ENCODE measurements at places on chromosomes 13 and 19.

GRCh38 chr13:68806125-68806524 lies 1301.5 kb upstream of the ATXN8OS start:
- no peak for DNase-seq

DNA sequence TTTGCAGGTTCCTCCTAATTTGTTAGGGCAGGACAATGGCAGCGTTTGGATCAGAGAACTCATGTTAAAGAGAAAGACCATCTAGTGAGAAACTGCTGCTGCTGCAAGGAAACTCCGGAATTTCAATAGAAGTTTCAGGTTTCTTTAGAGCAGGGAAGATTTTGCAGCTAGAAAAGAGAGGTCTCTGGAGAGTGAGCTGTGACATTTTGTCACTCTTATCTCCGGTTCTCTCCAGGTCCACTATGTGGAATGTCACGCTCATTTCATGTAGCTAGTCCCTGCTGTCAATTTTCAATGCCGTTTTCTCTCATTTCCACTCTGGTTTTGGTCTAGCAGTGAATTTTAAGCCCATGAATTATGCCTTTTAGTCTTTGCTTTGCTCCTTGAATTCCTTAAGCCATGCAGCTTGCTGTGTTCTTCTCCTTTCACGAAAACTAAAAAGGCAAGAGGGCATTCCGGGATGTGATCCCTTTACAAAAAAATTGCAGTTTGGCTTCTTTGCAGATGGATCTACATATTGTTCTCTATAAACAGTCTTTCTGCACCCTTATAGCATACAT lies 46.7 kb upstream of the POSTN start:
- DNase-seq, result no peak

- DNase-seq, result peak; percentile 19
These were observed 43.2 kb downstream of the SUGT1 start for GRCh38 chr13:52695856-52696255.

DNA sequence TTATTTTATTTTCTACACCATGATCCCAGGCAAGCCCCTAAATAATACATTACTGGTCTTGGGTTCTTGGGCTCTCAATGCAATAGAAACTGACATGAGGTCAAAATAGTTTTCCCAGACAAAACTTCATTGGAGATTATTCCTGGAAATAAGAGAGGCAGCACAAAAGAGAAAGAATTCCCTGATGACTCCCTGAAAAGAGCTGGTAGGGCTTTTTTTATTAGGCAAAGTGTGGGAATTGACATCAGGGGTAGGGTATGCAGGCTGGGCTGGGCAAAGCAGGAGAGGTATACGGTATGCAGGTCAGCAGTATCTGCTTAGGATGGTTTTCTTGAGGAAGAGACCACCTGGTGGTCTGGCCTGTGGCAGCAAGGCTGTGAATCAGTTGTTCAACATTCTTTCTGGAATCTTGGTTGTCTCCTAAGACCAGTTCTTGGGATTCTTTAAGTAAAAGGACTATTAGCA lies 9.3 kb upstream of the IGFL3 start:
- no peak for DNase-seq

DNA sequence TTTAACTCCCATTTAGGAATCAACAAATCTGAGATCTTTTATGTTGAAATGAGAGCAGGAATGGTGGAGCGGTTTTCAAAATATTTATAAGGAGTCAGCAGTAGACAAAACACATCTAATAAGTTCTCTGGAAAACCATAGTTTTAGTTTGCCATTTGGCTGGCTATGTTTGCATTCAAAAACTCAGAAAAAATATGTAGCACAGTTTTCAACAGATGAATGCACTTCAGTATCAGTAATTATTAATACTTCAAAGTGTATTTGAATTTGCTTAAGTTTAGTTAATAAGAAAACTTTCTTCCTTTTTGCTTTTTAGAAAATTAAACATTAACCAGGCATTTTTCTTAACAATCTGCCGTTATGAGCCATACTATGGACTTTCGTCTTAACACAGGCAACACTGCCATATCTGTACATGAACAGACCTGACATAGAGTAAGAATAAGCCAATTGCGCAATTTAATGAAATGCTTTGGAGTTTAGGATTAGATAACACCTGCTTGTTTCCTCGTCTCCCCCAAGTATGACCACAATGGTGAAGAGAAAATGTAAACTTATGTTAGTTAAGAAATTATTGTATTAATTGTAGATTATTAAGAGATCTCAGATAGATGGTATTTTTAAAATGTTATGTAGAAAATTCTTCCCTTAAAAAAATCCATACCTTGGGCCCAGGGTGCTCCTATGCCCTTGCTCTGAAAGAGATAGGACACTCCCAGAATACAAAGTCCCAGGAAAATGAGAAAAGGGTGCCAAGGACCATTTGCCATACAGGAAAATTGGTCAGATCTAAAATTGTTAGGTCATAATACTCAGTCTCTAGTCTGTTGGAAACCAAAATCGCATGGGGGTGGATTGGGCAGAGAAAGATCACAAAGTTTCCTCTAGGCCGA lies 552.3 kb upstream of the ARGLU1 start:
- DNase-seq, result no peak

- DNase-seq, result no peak
These were observed 857.4 kb downstream of the EFNB2 start for GRCh38 chr13:105678072-105678471.

- no peak for DNase-seq
These were observed 4.9 kb upstream of the GIPC3 start for GRCh38 chr19:3580156-3580934.

DNA sequence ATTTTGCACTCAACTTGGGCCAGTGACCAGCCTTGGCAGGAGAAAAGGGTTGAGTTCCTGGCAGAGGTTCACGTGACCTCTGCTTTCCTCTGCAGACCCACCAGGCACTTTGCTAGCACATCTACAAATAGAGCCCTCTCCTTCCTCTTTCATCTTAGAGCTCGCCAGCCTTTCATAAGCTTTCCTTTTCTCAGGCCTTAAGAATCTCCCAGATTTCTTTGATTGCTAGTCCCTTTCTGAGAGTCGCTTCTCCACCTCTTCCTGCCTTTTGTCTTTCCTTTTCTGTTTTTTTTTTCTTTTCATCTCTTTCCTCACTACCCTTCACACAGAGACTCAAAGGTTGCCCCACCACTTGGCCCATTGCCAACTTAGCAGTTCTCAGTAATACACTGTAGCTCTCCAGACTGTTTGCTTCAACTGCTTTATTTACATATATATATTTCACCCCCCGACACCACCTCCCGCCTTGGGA lies 375.7 kb upstream of the SPRY2 start:
- DNase-seq, result no peak

DNA sequence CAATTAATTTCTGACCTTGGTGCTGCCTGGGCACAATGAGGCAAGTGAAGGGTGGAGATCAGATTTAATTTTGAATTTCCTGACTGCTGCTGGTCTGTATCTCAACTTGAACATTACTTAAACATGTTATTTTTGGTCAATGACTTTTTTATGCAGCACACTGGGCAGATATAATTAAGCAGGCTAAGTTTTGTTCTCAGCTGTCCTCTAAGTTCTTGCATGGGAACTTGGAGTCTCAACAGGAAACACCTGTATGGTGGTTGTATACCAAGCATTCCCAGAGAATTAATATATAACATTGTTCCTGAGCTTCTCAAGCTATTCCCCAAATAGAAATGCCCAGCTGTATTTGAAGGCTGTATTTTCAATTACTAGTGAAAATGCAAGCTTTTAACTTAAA lies 113.5 kb upstream of the EDNRB start:
- DNase-seq, result no peak

DNA sequence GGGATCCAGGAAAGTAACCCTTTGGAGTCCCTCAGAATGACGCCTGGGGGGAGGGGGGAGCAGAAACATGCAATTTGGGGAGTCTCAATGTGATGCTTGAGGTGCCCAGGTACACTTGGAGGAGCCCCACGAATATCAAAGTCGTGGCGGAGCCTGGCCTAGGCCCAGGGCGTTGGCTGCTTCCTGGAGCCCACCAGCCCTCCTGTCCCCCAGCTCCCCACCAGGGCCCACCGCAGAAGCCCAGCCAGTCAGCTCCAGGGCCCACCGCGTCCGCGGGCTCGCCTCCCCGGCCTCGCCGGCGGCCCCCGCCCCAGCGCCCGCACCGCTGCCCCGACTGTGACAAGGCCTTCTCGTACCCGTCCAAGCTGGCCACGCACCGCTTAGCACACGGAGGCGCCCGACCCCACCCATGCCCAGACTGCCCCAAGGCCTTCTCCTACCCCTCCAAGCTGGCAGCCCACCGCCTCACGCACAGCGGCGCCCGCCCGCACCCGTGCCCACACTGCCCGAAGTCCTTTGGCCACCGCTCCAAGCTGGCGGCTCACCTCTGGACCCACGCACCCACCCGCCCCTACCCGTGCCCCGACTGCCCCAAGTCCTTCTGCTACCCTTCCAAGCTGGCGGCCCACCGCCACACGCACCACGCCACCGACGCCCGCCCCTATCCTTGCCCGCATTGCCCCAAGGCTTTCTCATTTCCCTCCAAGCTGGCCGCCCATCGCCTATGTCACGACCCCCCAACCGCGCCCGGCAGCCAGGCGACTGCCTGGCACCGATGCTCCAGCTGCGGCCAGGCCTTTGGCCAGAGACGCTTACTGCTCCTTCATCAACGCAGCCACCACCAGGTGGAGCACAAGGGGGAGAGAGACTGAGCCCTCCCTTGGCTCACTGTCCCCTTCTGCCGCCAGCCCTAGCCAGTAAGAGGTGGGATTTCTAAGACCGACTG lies 2.1 kb downstream of the ZNF575 start:
- peak; percentile 37 for DNase-seq

- DNase-seq, result no peak
These were observed 418.0 kb downstream of the ZNF536 start for GRCh38 chr19:30790056-30790680.

- DNase-seq, result no peak
These were observed 98.3 kb downstream of the TNFRSF19 start for GRCh38 chr13:23668562-23668961.

DNA sequence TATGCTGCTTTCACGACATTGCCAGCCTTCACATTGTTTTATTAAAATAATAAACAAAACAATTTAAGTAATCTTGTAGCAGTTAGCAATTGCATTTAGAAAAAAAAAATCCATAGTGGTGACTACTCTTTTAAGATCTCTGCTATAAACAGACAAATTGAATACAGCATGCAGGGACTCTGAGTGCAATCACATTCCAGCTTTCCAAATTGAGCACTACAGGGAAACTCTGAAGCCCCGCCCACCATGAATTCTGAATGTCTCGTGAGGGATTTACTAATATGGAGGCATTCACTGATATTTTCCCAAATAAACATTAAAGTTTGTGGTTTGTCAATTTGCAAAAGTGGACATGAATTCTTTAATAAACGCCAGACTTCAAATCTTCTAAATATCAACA lies 698.8 kb downstream of the LIG4 start:
- DNase-seq, result no peak

- no peak for DNase-seq
These were observed 971.6 kb upstream of the MIR17HG start for GRCh38 chr13:90375851-90376250.

Data from stimulated activated CD4-positive, alpha-beta T cell treated with anti-CD3 and anti-CD28 coated beads, Interleukin-15, amount 100 ng/mL, for 24 hours (primary cell).